BJ (cell line): ENCODE measurements at places on chromosomes 5 and 9.

- DNase-seq, result no peak
Observed at GRCh38 chr5:39471836-39472508, 47.2 kb upstream of the DAB2 start.

- DNase-seq, result no peak
Observed at GRCh38 chr5:137223324-137224295, 275.5 kb downstream of the SPOCK1 start.

GRCh38 chr5:115898656-115899055 is 56.9 kb downstream of the AP3S1 start:
- DNase-seq, result no peak

DNA sequence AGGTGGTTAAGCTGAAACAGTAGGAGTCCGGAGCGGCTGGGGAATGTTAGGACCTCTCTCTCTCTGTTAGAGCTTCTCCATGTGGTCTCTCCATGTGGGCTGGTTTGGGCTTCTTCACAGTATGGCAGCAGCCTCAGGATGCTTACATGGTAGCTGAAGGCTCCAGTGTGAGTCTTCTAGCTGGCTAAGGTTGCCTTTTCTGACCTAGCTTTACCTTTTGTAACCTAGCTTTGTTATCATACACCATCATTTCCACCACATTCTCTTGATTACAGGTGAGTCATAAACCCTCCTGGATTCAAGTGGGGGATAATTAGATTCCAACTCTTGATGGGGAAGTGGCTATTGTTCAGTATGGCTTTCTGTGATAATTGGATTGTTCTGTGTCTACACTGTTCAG is 98.5 kb downstream of the MTREX start:
- no peak for DNase-seq

DNA sequence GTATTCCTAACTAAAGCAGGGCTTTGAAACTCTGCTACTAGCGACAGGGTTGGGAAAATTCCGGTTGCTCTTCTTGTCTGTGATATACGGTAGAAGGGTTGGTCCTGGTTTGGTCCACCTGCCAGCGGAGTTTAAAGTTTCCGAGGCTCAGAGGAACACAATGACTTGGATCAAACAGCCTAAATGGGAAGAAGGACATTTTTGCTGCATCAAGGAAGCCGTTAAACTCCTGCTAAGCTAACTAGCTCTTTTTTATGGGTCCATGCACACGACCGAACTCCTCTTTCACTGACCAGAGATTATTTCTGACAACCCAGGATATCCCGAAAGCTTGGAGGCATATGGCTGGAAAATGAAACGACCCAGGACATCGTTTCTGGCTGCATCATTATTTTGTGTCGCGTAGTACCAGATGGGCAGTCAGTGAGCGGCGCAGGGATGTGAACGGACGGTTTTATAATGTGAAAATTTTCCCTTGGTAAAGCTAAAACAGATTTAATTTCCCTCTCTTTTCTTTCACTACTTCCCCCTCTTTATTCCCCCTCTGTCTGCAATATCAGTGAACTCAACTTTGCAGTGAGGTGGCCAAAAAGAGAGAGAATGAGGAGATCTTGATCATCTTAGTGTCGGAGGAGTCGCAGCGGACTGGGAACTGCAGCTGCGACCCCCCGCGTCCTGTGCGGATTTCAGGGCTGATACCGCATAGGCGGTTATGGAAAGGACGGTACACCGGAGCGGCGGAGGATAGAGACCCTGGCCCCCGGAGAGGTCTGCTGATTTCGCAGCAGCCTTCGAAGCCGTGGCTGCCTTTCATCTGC is at the start of gene LURAP1L:
Gene LURAP1L (plus strand): TSS at position 160 of the 818 bp plus-strand sequence. CDS start 696 bp downstream, outside the sequence.
- DNase-seq, result no peak

GRCh38 chr5:109469896-109470662 is 60.3 kb upstream of the PJA2 start:
- no peak for DNase-seq

DNA sequence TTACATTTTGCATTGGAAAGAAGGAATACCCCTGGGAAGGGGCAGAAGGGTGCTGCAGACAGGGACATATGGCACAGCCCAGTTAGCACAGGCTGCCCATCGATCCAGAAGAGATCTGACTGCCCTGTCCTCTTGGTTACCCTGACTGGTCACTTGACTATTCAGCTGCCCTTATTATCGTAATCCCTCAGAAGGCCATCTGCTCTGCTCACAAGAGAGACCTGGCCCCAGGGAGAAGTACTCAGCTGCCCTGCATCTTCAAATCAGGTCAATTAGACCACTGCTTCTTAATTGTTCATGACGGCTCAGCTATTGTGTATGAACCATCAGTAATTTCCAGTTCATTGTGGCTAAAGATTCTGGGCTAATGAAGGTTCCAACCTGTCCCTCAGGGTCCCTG is 345.0 kb downstream of the TLE1 start:
- DNase-seq, result no peak

GRCh38 chr5:8827696-8828095 is 718.2 kb downstream of the SEMA5A start:
- no peak for DNase-seq

DNA sequence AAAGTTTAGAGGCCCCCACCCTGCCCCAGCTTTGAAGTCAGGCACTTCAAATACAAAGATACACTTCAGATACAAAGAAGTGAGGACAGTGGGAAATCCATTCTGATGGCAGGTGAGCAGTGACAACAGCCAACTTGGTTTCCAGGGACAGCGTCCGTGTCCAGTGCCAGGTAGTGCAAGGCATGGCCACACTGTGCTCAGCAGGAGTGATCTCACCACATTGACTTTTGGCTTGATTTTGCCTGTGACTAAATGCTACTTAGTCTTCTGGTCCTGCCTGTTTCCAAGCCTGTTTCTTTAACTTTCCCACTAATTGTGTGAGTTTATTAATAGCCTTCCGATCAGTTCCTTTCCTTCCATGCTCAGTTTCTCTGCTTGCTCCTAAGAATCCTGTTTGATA is 72.6 kb upstream of the PALM2AKAP2 start:
- DNase-seq, result no peak

GRCh38 chr9:8648271-8648845 is 848.8 kb upstream of the DMAC1 start:
- no peak for DNase-seq
